NCI-H146 (cell line): ENCODE measurements at places on chromosomes 11 and 22.

GRCh38 chr22:19755722-19756287 lies 4.8 kb upstream of the TBX1 start:
- DNase-seq, result no peak

DNA sequence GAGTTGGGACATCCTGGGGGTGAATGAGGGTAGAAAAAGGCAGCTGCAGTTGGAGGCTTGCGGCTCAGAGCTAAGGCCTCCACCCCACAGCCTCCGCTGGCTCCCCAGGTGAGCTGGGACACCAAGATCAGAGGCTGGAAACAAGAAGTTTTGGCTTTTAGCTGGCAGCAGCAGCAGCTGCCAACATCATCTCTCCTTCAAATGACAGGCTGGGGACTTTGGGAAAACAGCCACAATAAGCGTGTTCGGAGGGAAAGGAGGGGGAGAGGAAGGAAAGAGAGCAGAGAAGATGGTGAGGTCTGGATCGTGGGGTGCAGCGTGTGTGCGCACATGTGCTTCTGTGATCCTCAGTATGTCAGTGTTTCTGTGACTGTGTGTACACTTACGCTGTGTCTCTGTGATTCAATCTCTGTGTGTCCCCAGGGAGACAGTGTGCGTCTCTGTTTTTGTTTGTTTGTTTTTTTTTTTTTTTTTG lies 62.0 kb upstream of the RASD2 start:
- DNase-seq, result no peak

DNA sequence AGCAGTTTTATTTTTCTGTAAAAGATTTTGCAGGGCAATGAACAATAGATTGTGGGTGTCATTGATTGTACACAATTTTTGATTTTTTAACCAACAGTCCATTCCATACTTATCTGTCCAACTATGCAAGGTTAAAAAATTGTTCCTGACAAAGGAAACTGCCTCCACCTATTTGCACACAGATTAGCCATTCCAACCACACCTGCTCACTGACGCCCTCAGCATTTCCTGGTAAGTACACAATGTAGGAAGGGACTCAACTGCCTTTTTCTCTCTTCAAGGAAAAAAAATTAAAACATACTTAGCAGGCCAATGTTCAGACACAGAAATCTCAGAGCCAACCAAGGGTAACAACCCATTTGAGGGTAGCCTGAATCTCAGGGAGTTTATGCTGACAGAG lies 4.3 kb upstream of the FUT4 start:
- DNase-seq, result peak; percentile 7

DNA sequence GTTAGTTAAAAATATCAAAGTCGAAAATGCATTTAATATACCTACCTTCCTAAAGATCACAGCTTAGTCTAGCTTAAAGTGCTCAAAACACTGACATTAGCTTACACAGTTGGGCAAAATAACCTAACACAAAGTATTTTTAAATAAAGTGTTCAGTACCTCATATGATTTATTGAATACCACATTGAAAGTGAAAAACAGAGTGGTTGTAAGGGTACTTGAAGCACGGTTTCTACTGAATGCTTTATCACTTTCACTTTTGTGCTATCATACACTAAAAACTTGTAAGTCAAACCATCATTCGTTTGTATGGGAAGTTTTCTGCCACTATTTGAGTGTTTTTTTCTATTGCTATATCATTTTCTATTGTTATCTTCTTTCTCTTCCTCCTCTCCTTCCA lies 36.6 kb downstream of the ZBTB44 start:
- DNase-seq, result no peak

DNA sequence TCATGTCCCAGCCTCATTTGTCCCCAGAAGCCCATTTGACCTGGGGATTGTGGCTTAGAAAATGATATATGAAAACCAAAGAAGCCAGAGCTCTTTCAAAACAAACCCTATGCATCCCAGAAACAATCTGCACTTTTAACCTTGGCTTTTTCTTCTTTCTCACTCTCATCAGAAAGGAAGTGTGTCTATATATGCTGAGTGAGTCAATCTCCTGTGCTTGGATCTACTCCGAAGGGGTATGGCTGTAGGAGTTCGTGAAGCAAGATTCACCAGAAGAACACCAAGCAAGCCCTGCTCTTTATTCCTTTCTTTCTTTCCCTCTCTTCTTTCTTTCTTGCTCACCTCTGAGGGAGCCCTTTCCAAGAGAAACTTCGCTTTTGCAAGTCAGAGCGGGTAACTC lies 636 bp downstream of the PAMR1 start:
- no peak for DNase-seq
